ENCODE measurements at places on chromosomes 6 and 20.

GRCh38 chr6:29909985-29910384, 32.3 kb upstream of the HLA-A start:
- no peak for DNase-seq

GRCh38 chr6:10140136-10140535, 274.7 kb downstream of the TFAP2A start:
- no peak for DNase-seq

DNA sequence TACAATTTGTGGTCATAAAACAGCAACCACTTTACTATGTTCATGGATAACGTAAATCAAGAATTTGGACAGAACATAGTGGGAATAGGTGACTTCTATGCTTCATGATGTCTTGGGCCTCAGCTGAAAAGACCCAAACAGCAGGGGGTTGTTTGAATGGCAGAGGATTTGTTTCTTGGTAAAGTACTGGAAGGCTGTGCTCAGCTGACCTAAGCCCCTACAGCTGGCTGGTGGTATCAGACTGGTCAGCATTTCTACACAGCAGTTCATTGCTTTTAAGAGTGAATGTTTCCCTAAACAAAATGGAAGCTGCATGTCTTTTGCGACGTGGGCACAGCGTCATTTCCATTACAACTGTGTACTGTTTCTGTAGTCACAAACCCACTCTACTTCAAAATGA, 148.5 kb upstream of the DEFB112 start:
- no peak for DNase-seq

GRCh38 chr6:11209369-11209768, 23.1 kb downstream of the NEDD9 start:
- no peak for DNase-seq

DNA sequence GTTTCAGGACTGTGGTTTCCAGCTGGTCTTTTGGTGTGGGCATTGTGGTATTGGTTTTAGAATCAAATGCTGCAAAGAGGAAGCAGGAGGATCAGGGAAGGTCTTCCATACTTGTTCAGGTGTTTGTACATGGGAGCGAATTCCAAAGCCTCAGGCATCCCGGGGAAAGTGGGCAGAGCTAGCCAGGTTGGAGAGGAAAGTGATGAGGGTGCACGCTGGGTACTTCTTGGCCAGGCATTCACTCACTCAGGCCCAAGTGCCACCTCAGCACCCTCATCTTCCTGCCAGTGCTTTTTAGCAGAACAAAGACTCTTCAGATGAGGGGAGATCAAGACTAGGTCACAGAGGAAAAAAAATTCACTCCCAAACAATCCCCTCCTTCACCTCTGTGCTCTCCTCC, 241.1 kb upstream of the TBX18 start:
- no peak for DNase-seq

DNA sequence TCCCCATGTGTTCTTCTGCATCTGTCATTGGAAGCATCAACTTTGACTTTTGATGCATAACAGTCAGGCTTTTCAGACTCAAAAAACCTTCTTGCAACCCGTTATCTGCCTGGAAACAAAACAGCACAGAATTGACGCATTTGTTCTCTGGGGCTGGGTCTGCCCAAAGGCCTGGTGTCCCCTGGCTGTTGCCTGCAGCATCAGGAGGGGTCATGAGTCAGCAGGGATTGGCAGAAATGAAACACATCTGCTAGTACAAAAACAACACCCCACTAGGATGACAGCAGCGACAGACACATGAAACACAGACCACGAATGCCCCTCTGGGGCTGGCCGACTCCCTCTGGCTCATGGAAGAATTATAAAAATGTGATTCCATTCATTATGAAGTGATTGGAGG, 157.6 kb upstream of the INSM1 start:
- no peak for DNase-seq

- peak; percentile 42 for DNase-seq
These were observed 118.8 kb downstream of the RALGAPA2 start for GRCh38 chr20:20593447-20594170.

DNA sequence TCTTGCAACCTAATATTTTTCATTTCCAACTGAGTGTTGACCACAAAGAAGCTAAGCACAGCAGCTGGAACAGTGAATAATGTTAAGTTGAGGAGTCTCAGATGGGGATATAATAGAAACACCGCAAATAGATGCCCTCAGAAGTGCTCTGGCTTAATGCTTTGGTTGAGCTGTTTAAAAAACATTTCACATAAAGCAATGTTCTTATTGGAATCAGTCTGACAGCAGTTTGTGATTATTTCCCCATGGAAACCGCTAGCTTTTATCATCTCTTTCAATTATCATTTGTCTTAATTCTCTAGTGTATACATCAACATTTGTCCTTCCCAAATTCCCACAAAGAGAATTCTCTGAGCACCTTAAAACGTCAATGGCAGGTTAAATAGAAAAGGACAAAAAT, 30.8 kb downstream of the METTL24 start:
- no peak for DNase-seq

DNA sequence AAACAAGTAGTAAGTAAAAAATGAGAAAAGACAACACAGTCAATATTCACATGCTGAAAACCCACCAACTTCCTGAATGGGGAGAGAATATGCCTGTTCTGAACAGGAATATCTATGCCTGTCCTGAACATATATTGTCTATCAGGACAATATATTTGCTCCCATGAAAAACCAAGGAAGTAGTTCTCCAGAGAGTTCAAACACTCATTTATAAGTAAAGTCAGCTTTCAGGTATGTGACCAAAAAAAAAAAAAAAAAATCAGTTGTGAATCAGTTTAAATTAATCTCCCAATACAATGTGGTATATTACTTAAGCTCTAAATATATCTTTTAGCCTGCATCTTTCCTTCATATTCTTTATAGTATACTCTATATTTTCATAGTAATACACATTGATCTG, 119.5 kb downstream of the MYB start:
- DNase-seq: no peak

- peak; percentile 29 for DNase-seq
These were observed 105.2 kb downstream of the OR2B2 start for GRCh38 chr6:27806981-27807440.

DNA sequence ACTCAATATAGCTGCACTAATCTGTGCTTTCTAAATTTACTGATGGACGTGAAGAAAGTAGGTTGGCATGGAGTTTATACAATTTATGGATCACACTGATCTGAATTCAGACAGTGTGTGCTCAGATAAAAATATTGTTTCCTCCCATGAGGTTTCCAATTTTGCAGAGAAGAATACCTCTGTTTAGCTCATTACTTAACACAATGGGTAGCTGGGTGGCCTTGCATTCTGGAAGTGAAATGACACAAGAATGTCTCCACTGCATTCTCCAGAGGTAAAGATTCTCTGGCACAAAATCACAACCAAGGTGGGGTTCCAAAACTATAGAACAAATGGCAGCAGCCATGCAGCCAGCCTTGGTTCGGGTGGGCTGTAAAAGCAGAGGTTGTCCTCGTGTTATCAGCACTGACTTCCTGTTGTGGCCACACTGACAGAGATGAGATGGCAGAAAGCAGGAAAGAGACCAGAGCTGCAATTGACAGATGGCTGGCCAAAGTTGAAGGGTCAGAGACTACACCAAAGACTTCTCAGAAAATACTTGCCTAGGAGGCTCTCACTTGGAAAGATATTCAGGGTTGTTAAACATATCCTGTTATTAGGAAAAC, 50.2 kb downstream of the HDAC2 start:
- no peak for DNase-seq

DNA sequence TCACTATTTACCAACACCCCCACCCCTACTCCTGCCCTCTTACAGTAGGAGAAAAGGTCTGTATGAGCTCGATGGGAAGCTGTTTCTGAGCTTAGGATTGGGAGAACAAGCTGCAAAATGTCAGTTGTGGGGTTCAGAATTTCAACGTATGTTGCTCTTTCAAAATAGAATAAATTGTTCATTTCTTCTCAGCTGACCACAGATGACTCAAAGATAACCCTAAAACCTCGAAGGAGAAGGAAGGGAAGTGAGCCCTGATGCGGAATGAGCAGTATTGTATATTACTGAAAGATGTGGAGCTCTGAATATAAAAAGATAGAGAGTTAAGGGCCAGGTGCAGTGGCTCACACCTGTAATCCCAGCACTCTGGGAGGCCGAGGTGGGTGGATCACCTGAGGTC, 35.9 kb upstream of the MYLIP start:
- DNase-seq: no peak

DNA sequence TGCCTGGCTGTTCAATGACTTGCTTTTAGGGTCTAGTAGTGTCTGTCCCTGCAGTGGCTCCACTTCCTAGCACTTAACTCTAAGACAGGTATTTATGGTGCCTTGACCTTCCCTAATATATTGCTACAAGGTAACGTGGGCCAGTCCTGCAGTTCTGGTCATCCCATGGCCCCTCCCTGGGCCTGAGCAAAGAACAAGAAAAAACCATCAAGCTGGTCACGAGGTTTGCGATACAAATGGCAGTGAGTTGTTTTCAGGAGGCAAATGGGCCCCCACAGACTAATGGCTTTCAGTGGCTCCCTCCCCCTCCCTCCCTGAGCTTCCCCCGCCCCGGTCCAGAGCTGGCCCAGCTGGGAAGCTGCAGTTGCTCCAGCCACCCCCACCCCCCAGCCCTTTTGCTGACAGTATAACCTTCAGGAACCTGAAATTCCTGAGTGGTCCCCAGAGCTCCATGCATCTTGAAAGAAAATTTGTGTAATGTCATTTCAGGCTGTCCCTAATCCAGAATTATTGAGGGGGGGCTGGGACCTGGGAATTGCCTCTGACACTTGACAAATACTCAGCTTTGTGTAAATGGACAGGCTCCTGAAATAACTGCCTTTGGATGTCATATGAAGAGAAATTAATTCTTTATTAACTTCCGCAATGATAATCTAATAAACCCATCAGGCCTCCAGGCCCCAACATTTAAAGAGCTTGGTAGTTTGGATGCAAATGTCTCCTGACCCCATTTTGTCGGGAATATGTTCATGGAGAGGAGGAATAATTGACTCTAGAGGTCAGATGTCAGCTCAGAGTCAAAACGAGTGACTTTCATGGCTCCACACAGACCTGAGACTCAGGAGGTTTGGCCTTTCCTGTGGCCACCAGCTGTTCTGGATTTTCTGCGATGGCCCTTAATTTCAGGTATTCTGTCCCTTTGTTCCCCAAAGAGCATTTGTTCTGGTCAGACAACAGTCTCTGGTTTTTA, 153.2 kb upstream of the TOP1 start:
- DNase-seq: no peak

DNA sequence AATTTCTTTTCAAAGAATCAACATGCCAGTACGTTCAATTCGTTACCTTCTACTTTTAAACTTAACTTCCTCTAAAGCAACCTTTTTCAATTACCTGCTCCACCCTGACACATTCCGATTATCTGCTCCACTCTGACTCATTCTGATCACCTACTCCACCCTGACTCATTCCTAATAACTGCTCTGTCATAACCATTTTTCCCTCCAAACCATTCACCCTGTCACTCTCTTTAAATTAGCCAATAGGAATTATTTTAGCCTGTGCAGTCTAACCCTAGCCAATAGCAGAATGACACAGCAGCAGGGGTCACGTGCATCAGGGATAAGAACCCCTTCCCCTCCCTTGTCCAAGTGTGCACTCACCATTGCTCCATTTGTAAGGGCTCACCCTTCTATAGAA, 557.4 kb upstream of the EYS start:
- no peak for DNase-seq

DNA sequence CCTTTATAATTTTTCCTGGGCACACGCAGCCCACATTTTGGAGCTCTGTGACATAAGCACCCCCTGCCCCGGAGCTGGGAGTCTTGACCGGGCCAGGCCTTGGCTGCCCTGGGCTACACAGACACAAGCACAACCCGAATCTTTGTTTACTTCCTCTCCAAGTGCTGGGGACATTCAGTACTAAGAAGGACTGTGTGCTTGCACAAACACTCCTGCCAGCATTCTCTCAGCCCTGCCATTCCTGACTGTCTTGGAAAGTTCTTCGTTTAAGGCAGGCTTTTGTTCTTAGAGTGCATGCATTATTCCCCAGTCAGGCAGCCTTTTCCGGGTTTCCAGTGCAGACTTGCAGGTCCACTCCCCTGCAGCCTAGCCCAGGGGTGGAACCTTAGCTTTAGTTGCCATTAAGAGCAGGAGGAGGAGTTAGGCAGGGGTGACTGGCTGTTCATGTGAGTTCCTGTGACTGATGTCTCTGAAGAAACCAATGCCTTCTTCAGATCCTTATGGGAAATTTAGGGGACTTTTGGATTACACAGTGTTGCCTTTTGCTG, 28.6 kb downstream of the FOXO3 start:
- peak; percentile 60 for DNase-seq

GRCh38 chr20:62792940-62793756, 3.1 kb upstream of the MRGBP start:
- no peak for DNase-seq

DNA sequence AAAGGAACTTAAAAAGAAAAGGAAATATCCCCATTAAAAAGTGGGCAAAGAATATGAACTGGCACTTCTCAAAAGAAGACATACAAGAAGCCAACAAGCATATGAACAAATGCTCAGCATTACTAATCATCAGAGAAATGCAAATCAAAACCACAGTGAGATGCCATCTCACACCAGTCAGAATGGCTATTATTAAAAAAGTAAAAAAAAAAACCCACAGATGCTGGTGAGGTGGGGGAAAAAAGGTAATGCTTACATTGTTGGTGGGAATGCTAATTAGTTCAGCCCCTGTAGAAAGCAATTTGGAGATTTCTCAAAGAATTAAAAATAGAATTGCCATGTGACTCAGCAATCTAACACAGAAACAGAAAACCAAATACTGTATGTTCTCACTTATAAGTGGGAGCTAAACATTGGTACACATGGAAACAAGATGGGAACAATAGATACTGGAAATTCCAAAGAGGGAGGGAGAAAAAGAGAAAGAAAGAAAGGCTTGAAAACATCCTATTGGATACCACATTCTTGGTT, 437.1 kb downstream of the GRIK2 start:
- DNase-seq: no peak

DNA sequence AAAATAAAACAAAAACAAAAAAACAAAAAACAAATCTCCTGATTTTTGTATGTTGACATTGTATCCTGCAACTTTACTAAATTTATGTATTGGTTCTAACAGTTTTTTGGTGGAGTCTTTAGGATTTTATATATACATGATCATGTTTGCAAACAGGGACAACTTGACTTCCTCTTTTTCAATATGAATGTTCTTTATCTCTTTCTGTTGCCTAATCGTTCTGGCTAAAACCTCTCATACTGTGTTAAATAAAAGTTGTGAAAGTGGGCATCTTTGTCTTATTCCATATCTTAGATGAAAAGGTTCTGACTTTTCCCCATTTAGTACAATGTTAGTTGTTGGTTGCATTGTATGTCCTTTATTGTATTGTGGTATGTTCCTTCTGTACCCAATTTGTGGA, 261.7 kb upstream of the NOX3 start:
- no peak for DNase-seq

DNA sequence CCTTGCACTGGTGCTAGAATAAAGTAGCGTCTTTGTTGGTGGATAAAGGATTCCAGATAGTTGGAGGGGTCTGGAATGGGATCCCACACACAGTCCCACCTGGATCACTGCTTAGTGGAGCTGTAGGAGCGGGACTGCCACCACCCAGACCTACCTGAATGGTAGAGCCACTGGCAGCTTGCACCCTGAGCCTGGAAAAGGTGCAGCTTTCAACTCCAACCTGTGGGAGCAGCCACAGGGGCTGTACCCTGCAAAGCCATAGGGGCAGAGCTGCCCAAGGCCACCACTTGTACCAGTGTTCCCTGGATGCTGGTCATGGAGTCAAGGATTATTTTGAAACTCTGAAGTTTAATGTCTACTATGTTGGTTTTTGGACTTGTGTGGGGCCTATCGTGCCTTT, 26.9 kb downstream of the VTA1 start:
- DNase-seq: no peak

- DNase-seq: no peak
These were observed 47.1 kb downstream of the STX7 start for GRCh38 chr6:132465530-132466485.
